ENCODE measurements at places on chromosomes 6 and 20.

DNA sequence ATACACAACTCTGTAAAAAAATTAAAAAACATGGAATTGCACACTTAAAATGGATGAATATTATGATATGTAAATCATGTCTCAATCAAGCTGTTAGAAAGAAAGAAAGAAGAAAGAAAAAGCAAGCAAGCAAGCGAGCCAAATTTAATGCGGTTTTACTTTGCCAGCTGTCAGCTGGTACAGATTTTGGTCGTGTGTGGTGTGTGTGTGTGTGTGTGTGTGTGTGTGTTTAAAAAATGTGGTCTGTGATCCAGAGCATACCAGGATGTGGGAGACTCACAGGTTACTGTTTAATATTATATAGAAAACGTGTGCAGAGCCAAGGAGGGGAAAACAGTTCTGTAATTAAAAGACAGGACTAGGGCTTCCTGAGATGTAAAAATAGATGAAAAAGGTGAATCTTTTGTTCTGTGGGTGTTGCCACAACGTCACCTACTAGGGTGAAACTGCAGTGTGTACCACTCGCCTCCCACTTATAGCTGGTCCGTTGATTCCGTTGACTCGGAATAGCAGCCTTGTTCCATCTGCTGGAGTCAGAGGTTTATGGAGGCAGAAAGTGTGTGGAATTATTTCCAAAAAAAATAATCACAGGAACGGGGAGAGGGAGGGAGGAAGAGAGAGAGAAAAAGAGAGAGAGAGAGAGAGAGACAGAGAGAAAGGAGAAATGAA lies 197.7 kb downstream of the BCAS1 start:
- DNase-seq = no peak

GRCh38 chr6:41471064-41471895 lies 74.9 kb upstream of the FOXP4 start:
- DNase-seq = no peak

- peak; percentile 86 for DNase-seq
These were observed at the start of gene WASF1 for GRCh38 chr6:110179406-110180227. Gene WASF1 (minus strand): TSS chr6:110179670. CDS start chr6:110127601, 52,069 bp downstream.

GRCh38 chr6:147116056-147116455 lies 88.2 kb upstream of the STXBP5 start:
- DNase-seq = no peak

GRCh38 chr6:128275681-128276080 lies 244.7 kb downstream of the PTPRK start:
- DNase-seq = no peak

DNA sequence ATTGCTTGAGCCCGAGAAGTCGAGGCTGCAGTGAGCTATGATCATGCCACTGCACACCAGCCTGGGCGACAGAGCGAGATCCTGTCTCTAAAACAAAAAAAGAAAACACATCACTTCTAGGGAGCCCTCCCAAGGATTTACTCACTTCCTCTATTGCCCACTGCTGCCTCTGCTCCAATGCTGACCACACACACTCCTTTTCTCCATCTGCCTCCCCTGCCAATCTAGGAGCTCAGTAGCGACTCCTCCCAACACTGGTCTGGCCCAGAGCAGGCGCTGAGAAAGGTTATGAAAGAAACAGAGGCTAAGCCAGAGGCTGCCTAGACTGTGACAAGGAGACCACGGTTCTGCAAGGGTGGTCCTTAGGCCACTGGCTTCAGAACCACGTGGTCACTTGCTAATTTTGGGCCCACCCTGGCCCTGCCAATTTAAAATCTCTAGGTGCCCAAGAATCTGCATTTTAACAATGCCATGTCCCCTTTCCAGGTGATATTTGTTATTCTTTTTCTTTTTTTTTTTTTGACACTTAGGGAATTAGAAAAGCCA lies 1.3 kb upstream of the E2F1 start:
- DNase-seq = no peak

DNA sequence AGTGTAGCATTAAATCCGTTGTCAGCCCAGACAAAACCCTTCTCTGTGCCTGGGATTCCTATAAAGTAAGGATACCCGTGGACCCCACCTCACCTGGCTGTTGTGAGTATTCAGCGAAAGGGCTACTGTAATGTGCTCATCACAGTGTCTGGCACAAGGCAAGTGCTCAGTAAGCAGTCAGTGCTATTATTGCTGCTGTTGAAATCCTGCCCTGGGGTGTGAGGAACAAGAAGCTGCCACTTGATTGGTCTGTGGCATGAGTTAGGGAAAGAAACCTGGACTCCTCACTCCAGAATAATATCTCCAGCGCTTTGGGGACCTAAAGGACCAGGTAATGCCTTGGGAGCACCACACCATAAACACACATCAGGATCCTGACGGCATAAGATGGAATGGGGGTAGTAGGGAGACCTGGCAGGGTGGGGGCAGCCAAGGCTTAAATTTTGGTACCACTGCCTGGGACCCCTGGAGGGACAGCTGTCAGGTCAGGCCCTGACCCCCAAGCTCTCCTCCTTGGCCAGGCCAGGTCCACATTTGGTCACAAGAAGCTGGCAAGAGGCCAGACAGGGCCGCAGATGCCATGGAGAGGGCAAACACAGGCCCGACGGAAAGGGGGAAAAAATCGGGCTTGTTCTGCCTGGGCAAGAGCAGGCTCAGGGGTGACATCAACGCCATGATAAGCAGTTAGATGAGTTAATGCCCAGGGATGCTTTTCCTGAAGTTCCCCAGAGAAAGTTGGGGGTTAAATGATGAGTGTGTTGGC lies 66.5 kb downstream of the MRPL14 start:
- DNase-seq = no peak

DNA sequence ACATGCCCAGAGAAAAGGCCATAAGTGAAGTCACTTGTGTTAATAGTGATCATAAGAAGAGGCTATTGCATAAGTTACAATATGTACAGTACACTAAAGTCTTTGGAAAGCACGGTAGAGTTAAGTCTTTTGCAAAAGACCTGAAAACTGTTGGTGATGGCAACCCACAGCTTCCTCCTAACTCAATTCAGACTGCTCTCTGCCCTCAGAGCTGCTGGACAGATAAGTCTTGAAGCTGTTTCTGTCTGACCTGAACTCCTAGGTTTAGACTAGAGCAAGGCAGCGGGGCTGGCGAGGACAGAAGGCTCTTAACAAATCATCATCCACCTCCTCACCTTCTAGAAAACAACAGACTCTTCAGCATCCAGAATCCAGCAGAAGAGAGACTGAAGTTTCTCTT lies 125.4 kb downstream of the CD24 start:
- DNase-seq = no peak

Data from stimulated activated CD4-positive, alpha-beta T cell treated with anti-CD3 and anti-CD28 coated beads, Interleukin-2, amount 100 ng/mL, for 4 hours (primary cell).